ENCODE measurements at places on chromosomes 11 and 22.

DNA sequence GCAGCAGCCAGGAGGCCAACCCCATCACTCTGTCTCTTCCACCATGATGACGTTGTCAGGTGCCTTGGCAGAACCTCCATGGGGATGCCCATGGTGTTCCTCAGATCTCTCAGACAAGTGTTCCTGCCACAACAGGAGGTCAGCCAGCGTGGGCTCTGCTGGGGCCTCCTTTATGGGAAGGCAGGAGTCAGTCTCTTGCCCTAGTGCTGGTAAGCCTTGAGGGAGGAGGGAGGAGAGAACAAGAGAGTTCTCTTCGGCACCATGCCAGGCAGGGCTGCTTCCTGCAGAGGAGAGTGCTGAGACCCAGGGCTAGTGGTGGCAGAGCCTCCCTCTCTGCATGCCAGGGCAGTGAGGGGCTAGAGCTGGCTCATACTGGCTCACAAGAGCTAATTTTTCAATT lies 32.5 kb downstream of the GNAZ start:
- no peak for DNase-seq

DNA sequence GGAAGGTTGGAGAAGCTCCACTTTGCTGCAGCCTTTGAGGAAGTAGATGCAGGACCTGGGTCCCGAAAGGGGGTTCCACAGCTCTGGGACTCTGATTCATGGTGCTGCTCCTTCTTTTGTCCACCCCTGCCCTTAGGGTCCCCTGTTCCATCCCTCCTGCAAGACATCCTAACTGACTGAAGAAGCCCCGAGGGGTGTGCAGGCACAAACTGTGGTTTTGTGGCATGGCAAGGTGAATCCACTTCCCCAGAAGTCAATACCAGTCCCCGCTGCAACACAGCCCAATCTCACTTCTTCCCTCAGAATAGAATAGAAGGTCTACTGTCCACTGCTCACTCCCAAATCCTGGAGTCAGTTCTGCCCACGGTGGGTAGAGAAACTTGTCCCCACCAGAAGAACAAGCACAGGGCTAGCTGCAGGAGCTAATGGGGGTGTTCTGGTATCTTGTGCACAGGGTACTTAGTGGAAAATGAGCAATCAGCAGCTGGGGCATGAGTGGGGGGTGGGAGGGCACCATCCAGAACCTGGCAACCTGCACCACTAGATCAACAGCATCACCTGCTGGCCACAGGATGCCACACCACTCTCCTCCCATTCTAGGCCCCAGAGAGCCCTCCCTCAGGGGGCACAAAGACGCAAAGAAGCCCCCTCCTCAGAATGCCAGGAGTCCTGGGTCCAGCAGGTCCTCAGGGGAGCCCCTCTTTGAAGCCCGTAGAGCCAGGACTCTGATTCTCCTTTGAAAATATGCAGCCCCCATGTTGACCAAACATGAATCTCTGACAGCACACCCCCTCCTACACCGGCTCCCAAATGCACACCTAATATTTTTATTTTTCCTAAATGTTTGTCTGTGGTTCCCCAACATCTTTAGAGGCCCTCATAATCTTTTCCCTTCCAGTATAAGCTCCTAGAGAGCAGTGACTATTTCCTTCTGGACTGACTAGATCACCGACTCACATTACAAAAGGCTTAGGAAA lies 14.1 kb downstream of the SPATA19 start:
- DNase-seq, result no peak

- DNase-seq, result no peak
Observed at GRCh38 chr22:36461665-36462649, 19.5 kb downstream of the TXN2 start.

DNA sequence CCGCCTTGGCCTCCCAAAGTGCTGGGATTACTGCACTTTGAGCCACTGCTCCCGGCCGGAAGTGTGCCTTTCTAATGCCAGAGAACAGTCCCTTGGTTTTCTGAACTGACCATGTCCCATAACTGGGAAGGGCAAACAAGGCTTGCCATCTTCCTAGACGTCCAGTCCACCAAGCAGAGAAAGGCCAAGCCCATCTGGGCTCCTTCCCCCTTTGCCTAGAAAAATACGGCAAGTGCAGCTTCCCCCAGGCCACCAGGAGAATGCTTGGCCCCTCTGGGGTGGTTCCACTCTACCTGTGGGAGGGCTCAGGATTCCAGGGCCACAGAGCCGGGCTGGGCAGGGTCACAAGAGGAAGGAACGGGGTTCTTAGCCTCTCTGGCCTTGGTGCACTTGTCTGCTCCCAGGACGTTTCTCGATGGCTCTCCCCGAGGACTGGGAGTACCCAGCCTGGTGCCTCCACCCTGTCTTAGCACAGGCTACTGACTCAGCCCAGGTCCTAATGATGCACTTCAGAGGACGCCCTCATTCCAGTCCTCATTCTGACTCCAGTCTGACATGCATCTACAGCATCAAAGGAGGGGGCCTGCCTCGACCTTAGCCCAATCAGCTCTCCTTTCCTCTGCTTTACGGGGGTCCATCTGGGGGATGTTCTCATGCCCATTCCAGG lies 1.2 kb downstream of the USP2 start:
- no peak for DNase-seq

DNA sequence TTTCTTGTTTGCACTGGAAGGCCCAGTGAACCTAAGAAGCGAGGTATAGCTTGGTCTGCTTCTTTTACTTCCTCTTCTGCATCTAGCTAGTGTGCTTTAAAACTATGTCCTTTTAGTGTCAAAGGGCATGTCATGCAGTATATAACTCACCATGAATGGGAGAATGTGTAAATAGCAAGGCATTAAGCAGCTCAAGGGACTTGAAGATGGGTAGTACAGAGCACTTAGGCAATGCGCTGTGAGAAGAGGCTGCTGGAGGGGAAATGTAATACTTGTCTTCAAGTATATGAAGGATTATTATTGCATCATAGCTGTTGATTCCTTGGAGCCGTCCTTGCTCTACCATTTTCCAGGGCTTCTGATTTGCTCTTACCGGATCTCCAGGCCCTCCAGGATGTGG lies 7.6 kb downstream of the MAML2 start:
- DNase-seq, result no peak

- no peak for DNase-seq
Observed at GRCh38 chr11:3095712-3096361, 38.6 kb upstream of the CARS1 start.

- DNase-seq, result no peak
Observed at GRCh38 chr11:66884443-66884842, 27.6 kb downstream of the LRFN4 start.

GRCh38 chr22:41544671-41545476 lies 604 bp upstream of the POLR3H start:
- DNase-seq, result no peak

GRCh38 chr11:121688860-121689614 lies 236.3 kb upstream of the SORL1-AS1 start:
- DNase-seq, result no peak

GRCh38 chr11:125513705-125514265 lies 17.7 kb upstream of the FEZ1 start:
- DNase-seq, result no peak
